ENCODE measurements at places on chromosomes 1 and 21.
A peak's percentile ranks its signal among the peaks of the same experiment; 100 is the strongest.

DNA sequence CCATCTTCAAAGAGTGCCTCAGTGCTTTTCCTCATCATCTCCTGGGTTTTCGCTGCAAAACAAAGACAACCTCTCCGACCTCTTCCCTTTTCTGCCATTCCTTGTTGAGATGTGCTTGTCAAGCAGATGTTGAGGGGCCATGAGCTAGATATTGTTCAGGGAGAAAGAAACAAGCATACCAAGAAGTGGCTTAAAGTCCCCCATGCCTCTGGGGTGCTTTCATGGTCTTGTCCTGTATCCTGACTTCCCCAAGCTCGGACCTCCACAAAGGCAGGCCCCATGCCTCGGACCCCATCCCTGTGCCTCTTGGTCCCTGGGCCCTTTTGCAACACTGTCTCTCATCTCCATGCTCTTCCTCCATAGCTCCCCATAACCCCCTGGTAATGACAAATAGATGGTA is 103.8 kb downstream of the C1orf94 start:
- no peak for DNase-seq

GRCh38 chr1:206447422-206447765 is 22.9 kb upstream of the IKBKE start:
- DNase-seq = no peak

DNA sequence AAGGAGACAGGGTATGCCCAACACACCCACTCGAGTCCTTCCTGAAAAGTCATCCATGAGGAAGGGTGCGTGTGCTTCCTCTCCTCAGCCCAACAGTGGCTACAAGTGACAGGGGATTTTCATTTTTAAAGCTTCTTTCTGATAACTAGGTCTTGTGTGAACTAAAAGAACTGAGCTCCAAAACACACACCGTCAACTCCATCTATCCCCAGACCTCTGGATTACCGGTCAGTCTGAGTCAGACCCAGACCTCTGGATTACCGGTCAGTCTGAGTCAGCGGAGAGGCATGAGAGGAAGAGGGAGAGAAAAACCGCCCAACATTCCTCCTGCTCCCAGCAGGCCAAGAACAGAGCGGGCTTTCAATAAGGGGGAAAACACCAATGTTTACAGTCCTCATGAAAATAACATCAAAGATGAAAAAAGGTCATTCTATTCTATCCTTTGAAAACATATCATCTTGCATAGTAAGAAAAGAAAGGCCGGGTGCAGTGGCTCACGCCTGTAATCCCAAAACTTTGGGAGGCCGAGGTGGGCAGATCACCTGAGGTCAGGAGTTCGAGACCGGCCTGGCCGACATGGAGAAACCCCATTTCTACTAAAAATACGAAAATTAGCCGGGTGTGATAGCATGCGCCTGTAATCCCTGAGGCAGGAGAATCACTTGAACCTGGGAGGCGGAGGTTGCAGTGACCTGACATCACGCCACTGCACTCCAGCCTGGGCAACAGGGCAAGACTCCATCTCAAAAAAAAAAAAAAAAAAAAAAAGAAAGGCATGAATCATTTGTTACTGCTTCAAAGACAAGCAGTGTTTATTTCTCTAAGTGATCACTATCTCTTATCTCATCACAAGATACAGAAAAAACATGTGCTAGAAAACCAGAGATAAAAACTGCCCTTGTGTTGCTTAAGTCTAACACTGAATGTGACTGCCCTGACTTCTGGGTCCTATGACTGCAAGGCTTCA is 3.4 kb downstream of the PTTG1IP start:
- no peak for DNase-seq

GRCh38 chr1:27299385-27300271 is 22.3 kb upstream of the TMEM222 start:
- DNase-seq = no peak

- no peak for DNase-seq
Measured at GRCh38 chr1:47533793-47534328, 96.0 kb downstream of the FOXD2 start.

GRCh38 chr1:107443027-107443426 is 302.2 kb downstream of the NTNG1 start:
- no peak for DNase-seq

- DNase-seq = peak; percentile 23
Measured at GRCh38 chr1:26923711-26924110, 2.2 kb downstream of the NUDC start.

GRCh38 chr1:5707566-5708345 is 284.5 kb downstream of the NPHP4 start:
- DNase-seq = no peak

DNA sequence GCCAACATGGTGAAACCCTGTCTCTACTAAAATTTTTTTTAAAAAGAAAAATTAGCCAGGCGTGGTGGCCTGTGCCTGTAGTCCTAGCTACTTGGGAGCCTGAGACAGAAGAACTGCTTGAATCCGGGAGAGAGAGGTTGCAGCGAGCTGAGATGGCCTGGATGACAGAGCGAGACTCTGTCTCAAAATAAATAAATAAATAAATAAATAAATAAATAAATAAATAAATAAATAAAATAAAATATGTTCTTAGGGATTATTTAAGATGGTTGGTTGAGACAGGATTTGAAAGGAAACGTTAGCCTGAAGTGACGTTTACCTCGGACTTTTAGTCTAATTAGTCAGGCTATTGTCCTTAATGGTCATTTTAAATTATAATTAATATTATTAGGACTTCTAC is 88.5 kb upstream of the CHRM3 start:
- no peak for DNase-seq

DNA sequence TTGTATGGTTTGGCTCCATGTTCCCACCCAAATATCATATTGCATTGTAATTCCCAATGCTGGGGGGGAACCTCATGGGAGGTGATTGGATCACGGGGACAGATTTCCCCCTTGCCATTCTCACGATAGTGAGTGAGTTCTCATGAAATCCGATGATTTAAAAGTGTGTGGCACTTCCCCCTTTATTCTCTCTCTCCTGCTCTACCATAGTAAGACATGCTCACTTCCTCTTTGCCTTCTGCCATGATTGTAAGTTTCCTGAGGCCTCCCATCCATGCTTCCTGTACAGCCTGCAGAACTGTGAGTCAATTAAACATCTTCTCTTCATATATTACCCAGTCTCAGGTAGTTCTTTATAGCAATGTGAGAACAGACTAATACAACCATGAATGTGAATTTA is 211.6 kb upstream of the NR5A2 start:
- DNase-seq = no peak

GRCh38 chr1:151443846-151444782 is 15.2 kb downstream of the POGZ start:
- DNase-seq = peak; percentile 68

- no peak for DNase-seq
Measured at GRCh38 chr21:25858325-25858724, 123.6 kb downstream of the GABPA start.

DNA sequence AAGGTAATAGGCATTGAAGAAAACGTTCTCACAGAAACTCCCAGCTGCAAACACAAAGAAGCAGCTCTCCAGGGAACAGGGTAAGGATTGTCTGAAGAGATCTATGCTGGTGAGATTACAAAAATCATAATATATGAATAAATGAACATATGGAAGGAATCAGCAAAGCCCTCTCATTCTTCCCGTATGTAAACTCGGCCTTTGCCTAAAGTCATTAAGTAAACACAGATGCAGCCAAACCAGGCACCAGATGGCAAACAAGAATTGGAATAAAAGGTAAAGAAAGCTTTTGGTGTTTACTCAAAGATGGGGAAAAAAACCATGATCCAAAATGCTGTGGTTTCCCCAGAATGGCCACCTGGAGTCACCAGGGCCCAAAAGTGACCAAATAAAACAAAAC is 76.6 kb upstream of the HOOK1 start:
- no peak for DNase-seq

DNA sequence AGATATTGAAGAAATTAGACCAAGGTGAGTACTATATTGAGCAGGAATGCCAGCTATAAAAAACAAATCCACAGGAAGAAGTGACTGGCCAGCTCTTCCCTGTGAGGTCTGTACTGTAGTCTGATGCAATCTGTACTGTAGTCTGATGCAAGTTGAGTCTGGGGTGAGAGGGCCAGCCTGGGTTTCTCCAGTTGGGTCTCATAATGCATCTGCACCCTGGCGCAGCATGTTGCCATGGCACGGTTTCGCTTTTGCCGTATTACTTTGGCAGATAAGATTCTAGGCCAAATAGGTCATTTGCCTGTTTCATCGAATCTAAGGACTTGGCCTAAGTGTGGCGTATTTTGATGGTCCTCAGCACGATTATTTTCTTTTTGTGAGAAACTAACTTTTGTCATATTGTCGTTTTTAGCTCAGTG is 24.4 kb upstream of the PGD start:
- no peak for DNase-seq

DNA sequence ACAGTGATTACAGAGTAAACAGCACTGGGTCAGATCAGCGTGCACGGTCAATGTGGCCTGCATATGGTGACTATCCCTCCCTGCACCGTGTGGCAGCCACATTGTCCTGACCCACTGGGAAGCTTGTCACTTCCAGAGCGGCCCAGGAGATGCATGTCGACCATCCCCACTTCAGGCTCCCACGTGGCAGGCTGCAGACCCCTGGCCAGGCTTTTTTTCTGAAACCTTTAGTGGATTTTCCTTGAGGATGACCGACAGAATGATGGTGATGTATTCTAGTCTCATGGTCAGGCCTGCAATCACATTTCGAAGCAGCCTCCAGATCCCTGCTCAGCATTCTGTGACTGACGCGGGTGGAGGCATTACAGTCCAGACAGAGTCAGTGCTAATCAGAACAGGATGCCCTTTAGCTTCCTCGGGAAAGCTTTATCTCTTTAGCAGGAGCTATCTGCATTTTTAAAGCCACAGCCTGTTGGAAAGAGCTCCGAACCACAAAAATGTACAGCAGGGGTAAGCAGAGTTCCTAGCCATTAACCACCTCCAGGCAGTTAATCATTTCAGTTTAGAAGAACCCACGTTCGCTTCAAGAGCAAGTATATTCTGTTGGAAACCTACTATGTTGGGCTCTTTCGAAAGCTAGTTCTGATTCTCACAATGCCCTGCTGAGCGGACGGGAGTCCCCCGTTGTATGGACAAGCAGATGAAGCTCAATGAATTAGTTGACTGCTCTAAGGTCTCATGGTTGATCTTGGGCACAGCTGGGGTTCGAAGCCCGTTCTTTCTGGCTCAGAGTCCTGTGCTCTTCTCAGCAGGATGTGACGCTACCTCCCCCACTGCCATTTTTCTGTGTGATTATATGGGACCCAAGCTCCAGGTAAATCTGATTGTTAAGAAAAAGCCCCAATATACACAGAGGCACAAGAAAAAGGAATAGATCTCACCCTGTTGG is 56.5 kb downstream of the IRF2BP2 start:
- no peak for DNase-seq

- DNase-seq = no peak
Measured at GRCh38 chr1:205071028-205071409, 13.2 kb downstream of the TMEM81 start.

DNA sequence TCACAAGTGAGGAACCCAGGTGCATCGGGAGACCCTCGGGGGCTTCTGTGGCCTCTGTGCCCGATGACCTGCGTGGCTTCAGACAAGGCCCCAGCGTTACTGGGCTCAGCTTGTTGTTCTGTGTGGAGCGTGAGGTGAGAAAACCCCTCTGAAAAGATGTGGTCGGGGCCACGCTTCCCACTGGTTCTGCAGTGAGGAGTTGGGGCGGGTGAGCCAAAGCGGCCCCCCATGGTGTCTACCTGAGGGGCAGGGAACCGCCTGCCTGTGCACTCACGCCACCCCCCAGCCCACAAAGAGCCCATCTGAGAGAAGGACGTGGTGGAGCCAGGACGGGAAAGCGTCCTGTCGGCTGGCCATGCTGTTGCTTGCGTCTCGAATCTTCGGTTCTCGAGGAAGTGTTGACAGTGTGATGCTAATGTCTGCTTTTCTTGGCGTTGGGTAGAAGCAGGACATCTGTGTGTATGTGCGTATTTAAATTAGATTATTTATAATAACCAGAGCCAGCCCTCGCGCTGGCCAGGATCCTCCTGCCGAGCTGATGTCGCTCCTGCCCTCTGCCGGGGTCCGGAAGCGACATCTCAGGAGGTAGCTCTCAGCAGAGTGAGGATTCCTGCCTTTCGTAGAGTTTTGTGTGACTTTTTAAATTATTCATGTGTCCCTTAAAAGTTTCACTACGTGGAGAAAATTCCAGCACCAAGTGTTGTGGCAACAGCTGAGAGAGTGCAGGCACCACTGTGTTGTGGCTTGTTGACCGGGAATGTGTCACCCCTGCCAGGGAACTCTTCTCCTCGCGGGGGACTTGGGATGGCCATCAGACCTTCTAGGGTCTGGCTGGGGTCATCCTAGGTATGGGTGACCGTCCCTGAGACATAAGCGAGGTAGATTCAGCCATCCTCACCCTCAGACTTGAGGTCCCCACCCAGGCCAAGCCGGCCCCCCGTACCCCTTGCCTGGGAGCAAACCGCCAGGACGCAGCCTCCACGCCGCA is 15.3 kb downstream of the TMEM201 start:
- DNase-seq = no peak

- peak; percentile 42 for DNase-seq
Measured at GRCh38 chr1:207004931-207005830, 27.4 kb downstream of the C1orf116 start.

- DNase-seq = no peak
Measured at GRCh38 chr1:85578321-85579295, 2.0 kb upstream of the CCN1 start.

DNA sequence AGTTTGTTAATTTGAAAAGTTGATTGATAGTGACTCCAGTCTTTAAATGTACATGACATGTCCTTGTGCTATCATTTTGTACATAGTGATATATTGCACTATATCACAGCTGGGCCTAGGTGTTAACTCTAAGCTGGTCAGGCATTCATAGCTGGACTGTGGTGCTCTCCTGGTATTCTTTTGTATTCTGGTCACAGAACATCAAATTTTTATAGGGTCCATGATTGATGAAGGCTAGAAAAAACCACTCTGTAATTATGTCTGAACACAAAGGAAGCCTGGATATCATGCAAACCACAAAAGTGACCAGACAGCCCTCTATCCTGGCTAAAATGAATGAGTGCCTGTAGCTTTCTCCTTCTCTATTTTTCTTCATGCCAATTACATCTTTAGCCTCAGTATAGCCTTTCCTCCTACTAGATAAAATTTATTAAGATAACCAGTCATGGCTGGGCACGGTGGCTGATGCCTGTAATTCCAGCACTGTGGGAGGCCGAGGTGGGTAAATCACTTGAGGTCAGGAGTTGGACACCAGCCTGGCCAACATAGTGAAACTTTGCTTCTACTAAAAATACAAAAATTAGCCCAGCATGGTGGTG is 134.9 kb upstream of the B3GALT2 start:
- no peak for DNase-seq

- DNase-seq = no peak
Measured at GRCh38 chr1:100757946-100758345, 38.4 kb downstream of the VCAM1 start.

- DNase-seq = no peak
Measured at GRCh38 chr1:206566999-206567398, 45.3 kb downstream of the EIF2D start.

- DNase-seq = no peak
Measured at GRCh38 chr1:153573351-153573750, 7.7 kb upstream of the S100A2 start.
